ENCODE measurements at places on chromosomes 5 and 9. TPM values are rescaled to one million over a fixed set of nuclear protein-coding genes. Genes with fewer than 3 reads are reported as not detected.

Gene CCL27
- total RNA-seq, result not detected

Gene CDH10
- 12.0 TPM for total RNA-seq

- DNase-seq, result no peak
Measured at GRCh38 chr9:133246991-133247390, 28.0 kb downstream of the ABO start.

Gene CDX1
- 0.41 TPM for total RNA-seq

- peak; percentile 23 for DNase-seq
Measured at GRCh38 chr5:137022043-137022442, 477.1 kb downstream of the SPOCK1 start.

GRCh38 chr5:128613766-128614165, 75.7 kb upstream of the FBN2 start:
- DNase-seq, result no peak

DNA sequence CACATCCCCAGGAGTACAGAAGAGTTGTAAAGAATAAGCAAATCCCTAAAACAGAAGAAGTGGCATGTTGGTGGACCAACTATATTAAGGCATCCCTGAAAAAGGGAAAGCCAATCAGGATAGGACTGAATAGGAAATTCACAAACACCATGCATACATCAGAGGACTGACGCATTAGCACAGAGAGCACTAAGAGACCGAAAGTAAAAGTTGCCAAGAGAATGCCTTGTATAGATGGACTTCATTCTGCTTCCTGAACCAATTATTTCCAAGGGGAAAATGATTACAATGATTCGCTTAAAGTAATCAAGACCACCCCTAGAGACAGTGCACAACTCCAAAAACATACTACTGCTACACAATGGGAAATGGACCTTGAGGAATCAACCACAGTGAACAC, 33.5 kb downstream of the SHC3 start:
- no peak for DNase-seq

DNA sequence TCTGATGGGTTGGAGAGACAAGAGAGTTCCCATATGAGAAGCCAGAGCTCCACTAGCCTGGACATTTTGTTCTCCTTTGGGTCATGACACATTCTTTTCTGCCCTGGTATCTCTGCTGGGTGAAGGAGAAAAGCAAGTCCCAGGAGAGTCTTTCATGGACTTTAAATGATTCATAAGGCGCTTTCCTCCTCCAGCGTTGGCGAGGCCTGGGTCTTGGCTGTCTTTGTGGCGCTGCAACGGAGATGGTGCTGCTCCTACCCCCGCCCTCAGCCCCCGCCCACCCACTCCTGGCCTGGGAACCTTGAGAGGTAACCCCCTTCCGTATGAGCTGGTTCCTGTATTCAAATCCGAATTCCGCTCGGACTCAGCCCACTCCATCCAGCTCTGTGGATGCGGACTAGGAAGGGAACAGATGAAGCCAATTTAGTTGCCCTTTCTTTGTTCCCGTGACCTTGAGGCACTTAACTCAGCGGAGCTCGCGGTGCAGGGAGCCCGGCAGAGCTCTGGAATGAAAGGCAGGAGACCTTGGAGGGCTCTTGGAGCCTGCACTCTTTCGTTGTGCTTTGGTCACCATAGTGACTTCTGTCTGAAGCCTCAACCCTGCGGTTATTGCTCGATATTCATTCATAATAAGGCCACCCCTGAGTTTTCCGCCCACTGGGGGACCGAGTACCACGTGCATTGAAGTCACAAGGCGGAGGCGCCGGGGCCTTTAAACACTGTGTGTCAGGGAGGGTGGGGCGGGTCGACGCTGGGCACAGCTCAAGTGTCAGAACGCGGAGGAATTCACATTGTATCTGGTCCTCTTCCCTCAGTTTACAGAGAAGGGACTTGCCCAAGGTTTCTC, 14.0 kb upstream of the PWWP2A start:
- DNase-seq, result peak; percentile 27

DNA sequence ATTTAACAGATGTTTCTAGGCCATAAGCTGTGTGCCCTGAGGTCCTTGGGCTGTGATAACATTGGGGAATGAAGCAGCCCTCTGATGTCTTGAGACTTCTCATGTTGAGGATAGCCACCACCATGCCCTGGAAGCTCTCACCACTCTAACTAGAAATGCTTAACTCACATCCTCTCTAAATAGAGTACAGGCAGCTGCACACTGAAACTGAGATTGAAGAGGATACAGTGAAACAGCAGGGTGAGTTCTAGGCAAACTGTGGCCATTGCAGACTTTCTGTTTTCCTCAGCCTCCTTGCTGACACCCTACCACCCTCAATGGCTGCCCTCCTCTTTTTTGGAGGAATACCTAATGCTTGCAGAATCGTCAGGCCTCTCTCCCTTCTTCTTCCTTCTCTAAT, 22.4 kb downstream of the UTP15 start:
- no peak for DNase-seq

Gene CCL21
- total RNA-seq, result 66.4 TPM

DNA sequence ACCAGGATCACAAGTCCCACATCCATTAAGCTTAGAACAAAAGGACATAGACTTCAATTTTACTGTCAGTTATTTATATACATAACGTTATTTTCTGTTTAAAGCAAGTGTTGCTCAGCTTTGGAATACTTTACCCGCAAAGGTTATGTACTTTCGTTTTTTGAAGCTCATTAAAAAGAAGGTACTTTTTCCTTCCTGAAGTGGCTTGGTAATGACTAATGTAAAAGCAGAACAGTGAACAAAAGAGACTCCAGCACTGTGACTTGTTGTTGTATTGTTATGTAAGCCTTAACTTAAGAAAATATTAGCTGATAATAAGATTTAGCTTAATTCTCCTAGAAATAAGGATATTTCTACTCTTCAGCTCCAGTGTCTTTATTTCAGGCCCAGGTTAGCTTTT, 97.3 kb upstream of the SLCO6A1 start:
- no peak for DNase-seq

GRCh38 chr5:73865315-73865714, 239.3 kb downstream of the ARHGEF28 start:
- no peak for DNase-seq

- no peak for DNase-seq
Measured at GRCh38 chr9:128107468-128108268, 19.9 kb downstream of the PTGES2 start.

DNA sequence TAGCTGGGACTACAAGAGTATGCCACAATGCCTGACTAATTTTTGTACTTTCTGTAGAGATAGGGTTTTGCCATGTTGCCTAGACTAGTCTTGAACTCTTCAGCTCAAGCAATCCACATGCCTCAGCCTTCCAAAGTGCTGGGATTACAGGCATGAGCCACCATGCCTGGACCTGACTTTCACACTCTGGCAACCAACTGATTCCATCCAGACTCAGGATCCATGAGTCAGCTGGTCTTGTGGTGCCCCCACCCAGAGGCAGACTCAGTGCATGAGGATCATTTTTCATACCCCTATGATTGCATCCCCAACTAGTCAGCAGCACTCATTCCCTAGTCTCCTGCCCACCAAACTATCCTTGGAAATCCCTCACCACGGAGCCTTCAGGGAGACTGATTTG, 375.9 kb downstream of the ANXA1 start:
- no peak for DNase-seq

GRCh38 chr9:111405701-111406100, 75.7 kb upstream of the OR2K2 start:
- DNase-seq, result no peak

DNA sequence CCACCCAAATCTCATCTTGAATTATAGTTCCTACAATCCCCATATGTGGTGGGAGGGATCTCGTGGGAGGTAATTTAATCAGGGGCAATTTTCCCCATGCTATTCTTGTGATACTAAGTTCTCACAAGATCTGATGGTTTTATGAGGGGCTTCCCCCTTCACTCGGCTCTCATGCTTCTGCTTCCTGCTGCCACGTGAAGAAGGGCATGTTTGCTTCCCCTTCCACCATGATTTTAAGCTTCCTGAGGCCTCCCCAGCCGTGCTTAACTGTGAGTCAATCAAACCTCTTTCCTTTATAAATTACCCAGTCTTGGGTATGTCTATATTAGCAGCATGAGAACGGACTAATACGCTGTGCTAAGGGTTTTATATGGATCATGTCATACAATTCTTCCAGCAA, 72.3 kb downstream of the TLE4 start:
- DNase-seq, result no peak

DNA sequence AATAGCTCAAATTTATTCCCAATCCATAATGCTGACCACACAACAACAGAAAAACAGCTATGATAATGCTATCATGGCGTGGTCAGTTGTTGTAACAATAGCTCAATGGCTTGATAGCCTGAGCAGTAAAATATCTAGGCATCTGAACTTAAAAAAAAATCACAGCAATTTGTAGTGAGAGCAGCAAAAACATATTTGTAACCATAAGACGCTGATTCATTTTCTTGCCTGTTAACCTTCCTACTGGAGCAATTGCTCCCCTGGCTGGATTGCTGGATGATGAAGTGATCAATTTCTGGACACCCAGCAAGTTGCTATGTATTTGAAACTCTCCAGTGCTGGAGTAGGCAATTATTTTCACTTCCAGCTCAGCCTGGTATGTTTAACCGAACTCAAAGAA, 115.1 kb downstream of the PCSK1 start:
- DNase-seq, result no peak

DNA sequence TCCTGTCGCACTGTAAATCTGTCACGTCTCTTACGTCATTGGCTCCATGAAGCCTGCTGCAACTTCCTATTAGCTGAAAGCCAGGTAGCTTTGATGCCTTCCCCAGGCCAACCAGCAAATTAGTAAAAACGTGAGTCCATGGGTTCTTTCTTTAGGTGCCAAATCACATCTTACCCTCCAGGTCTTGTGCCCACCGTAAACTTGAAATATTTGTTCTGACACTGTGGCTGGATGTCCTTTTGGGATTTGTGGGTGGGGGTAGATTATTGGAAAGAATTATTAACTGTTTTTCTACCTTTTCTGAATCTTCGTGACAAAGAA, 172.8 kb downstream of the NR3C1 start:
- no peak for DNase-seq

GRCh38 chr9:136333486-136333885, 6.1 kb downstream of the GPSM1 start:
- DNase-seq, result no peak

Gene FOXD4
- 0.85 TPM for total RNA-seq

DNA sequence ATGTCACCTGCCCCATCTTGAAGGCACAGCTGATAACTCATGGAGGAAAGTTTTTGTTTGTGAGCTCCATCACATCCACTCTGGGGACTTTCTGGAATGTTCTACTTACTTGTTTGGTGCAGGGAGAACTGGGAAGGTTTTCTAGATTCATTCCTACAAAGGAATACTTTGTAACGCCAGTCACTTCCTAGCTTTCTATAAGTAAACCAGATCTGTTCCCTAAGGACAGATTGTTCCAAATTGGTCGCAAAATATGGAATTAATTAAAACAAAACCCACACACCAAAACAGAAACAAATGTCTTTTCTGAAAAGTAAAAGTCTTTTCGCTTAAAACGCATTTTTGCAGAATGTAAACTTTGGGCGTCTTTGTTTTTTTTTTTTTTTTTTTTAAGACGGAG, 167.6 kb downstream of the PDZD2 start:
- DNase-seq, result no peak

GRCh38 chr9:95494416-95495371, 22.1 kb downstream of the PTCH1 start:
- no peak for DNase-seq

Gene MYMK
- not detected for total RNA-seq

Gene CCNJL
- total RNA-seq, result 5.8 TPM

GRCh38 chr9:134203224-134203623, 38.9 kb upstream of the RNU6ATAC start:
- DNase-seq, result no peak

DNA sequence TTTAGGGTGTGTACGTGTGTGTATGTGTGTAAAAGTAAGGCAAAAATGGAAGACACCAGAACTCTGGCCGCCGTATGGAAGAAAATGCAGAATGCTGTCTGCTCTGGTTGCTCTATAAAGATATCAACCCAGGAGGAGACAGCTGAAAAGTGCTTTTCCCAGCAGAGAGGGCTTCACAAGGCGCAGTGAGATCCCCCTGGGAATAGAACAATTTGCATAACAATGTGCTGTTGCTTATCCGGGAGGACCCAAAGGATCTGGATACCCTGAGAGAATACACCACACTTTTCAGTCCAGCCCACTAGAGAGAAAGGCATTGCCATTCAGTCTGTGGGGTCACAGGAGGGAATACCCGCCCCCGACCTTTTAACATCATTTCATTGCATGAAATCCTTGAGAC, 230.6 kb downstream of the EBF1 start:
- no peak for DNase-seq

GRCh38 chr5:9188956-9189355, 356.9 kb downstream of the SEMA5A start:
- no peak for DNase-seq
